Activated T-helper 1 cell treated with anti-CD3 and anti-CD28 coated beads, Interleukin-12 subunit alpha, Interleukin-12 subunit beta, Interleukin-2, Interleukin-4 antibody, amounts not matched to agents 30 ng/mL and 10 ng/mL and 1 ng/mL, durations not matched to agents 14 hours and 24 hours and 36 hours (primary cell): ENCODE measurements at places on chromosomes 5 and 9. TPM values are rescaled to one million over a fixed set of nuclear protein-coding genes. Genes with fewer than 3 reads are reported as not detected.

GRCh38 chr5:122153230-122153629, 23.9 kb downstream of the ZNF474 start:
- H3K4me1 ChIP-seq = no peaks in the 10 kb centered on the region
- DNase-seq = no peak
- H3K27ac ChIP-seq = no peak overlapping the region
- H3K36me3 ChIP-seq = no peaks in the 10 kb centered on the region
- no peaks in the 10 kb centered on the region for H3K27me3 ChIP-seq

DNA sequence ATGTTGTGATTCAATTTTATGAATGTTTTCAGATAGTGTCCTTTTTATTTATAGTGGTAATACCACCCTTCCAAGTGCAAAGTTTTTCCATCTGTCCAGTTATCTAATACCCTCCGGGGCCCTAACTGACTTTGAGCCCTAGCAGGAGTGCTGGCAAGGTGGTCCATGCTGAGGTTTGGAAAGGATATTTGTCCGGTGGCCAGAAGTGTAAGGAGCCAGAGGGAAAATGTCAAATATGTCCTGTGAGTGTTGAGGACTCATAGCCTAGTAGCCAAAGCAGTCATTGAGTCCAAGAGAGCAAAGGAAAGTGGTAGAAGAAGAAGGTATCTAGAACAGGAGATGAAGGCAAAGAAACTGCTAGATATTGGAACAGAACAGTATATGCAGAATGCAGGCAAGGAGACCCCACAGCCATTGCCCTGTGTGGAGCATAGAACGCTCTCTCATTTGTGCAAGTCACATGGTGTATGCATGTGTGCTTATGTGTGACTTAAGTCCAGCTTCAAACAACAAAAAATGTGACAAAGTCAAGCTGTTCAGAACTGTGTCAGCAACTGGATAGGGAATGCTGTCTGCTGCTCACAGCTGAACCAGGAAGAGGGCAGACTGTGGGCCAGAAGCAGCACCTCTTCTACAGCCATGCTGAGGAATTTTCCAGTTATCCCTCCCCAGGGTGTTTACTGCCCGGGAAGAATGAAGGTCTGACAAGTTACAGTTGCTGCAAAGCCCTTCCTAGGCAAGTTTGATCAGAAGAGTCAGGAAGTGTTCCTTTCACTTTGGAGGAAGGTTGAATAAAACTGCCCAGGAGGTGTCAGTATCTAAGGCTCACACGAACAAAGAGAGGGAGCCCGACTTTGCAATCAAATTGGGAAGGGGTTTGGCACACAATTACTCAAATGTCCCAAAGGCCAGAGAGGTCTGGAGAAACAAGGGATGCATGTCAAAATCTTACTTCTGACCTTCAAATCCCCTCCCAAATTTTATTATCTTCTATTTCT, 463.3 kb upstream of the DMAC1 start:
- no peaks in the 10 kb centered on the region for H3K27me3 ChIP-seq
- no peaks in the 10 kb centered on the region for H3K36me3 ChIP-seq
- DNase-seq = no peak
- no peaks in the 10 kb centered on the region for H3K4me1 ChIP-seq
- H3K4me3 ChIP-seq = no peak overlapping the region

MORN5 gene
- total RNA-seq = not detected in 2 replicates

PIK3R1 gene
- total RNA-seq = 43.3 and 46.2 TPM in 2 replicates

DNA sequence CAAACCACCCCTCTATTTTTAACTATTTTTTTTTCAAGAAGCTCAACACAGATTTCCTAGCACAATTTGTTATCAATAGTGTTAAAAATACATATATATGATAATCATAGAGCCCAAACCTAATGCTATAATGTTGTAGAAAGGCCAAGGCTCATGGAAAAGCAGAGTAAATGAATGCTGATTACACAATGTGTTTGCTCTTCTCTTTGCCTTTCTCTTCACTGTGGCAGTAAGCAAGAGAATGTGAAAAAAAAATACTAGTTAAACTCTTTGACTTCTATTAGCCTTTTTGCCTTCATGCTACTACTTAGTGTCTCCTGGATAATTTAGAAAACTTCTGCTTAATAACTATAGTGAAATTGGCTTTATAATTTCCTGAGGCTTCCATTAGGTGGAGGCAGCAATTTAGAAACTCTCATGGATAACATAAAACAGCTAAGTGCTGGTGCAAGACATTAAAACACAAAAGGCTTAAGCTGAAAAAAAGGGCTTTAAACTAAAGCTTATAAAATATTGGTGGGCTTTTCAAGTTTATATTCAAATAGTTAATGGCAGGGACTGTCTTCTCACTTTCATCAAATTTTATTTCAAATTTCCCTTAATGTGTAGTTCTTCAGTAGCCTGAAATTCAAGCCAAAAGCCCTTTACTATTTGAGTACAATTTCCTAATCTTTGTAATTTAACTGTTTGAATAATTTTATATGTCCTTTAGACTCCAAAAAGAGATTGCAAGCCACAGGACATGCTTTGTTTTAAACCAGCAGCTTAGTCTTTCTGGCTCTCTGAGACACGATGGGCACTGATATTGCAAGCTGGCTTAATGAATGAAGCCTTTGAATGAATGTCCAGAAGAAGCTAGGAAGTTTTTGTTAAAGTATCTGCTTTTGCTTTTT, 2031.8 kb upstream of the CDH6 start:
- H3K4me3 ChIP-seq = no peak overlapping the region
- no peak for DNase-seq

GRCh38 chr9:33022303-33022702, 2.8 kb upstream of the DNAJA1 start:
- peaks cover 25% of the 10 kb centered on the region for H3K36me3 ChIP-seq
- no peaks in the 10 kb centered on the region for H3K27me3 ChIP-seq
- H3K4me1 ChIP-seq = peaks cover 45% of the 10 kb centered on the region
- H3K27ac ChIP-seq = no peak overlapping the region
- no peak for DNase-seq

DNA sequence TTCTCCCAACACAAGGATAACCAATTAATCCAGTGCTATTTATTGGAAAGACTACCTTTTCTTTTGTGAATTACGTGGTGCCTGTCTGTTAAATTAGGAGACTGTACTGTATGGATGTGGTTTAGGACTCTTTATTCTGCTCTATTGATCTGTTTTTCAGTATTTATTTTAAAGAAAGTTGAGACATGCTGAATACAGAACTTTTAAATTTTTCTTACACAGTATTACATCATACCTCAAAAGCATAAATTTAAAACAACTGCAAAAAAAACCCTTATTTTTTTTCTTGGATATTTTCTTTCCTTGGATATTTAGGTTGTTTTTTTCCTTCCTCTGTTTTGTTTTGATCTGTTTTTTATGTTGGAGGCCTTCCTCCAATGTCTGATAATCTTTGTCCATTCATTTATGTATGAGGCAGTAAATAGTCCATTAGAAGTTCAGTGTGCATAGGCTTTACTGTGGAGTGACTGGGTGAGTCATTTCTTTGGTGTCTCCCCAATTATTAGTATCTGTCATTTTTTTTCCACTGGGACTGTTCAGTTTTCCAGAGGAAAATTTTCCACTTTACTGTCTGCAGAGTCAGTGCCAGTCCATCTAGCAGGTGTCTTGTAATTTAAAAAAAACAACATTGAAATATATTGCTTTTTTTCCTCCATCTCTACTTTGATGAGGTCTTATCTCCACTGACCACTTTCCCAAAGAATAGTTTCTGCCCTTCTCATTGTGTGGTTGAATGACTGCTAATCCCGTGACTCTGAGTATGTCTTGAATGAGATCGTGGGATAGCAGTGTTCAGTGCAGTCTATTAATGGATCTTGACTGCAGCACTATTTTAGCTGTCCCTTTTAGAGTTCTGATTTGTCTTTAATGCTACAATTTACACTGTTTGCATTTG, 15.2 kb downstream of the CYSTM1 start:
- H3K27ac ChIP-seq = no peak overlapping the region
- no peak overlapping the region for H3K4me3 ChIP-seq
- H3K4me1 ChIP-seq = no peaks in the 10 kb centered on the region
- H3K27me3 ChIP-seq = peaks cover 6% of the 10 kb centered on the region
